AG04450 (cell line): ENCODE measurements at places on chromosomes 7 and 10.

DNA sequence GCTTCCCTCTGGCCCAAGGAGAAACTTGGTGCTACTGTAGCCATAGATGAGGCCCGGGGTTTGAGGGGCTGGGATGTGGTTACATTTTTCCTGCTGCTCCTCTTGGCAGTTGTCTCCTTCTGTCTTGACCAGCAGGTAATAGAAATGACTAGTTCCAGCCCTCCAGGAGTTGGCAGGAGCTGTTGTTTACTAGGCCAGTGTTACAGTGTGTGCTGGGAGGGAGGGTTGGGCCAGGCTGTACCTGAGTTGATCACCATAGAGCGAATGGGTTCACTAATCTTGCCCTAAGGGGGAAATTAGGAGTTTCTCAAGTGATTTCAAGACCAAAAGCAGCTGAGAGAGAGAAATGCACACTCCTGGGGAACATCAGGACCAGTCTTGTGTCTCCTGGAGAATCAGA lies 34.9 kb downstream of the PAX2 start:
- no peak for DNase-seq

- no peak for DNase-seq
These were observed 213.9 kb downstream of the NSUN6 start for GRCh38 chr10:18437486-18437885.

DNA sequence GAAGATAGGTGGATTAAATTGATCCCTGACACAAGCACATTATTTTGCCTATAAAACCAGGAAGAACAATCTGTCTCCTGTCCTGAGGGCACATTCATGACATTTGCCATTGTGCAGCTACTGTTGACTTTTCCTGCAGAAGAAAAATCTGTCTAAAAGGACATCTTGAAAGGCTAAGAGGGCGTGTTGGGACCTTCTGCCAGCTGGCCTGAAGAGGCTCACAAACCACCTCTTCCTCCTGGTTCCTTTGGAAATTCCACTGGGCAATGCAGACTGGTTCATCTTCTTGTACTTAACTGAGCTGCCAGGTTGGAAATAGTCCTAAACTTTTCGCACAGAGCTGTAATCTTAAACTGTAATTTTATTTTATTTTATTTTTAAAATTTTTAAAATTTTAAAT lies 35.7 kb upstream of the PIP start:
- DNase-seq: no peak

DNA sequence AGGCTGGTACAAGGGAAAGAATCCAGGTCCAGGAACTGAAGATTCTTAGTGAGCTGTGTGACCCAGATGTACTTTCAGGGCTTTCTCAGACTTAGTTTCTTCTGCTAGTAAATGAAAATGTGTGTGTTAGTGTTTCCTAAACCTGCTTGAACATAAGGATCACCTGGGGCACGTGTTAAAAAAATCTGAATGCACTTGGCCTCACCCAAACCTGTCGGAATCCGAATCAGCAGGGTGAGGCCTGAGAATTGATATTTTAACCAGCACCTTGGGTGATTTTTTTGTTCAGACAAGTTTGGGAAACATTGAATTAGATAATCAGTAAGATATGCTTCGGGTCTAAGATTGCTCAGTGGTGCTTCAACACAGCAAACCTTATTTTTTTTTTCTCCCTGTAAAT lies 59.7 kb downstream of the ZNF365 start:
- DNase-seq: no peak

- DNase-seq: no peak
These were observed 150.9 kb downstream of the RGS10 start for GRCh38 chr10:119391440-119392251.

- DNase-seq: no peak
These were observed 83.0 kb upstream of the NPSR1 start for GRCh38 chr7:34575006-34575405.

- no peak for DNase-seq
These were observed 27.7 kb upstream of the SEPHS1 start for GRCh38 chr10:13375791-13376190.

DNA sequence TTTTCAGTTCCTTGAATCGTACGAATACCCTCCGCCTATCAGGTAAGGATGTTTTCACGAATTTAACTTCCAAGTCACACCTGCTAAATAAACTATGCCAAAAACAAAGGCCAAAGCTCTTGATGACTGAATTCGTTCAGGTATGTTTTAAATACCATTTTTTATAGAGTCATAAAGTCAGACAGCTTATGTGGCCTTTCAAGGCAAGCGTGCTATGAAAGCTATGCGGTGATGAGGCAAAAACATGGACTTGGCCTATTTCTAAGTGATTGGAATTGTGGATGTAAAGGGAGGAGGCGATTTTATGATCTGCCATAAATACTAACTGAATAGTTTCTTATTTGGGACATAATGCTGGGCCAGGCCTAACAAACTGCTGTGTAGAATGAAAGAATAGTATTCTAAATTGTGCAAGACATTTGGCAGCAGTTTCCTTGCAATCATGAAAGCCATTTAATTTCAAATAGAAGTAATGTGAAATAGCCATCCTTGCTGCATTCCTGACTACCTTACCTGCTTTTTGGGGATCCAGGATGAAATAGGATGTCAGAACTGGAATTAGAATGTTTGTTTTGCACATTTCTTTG lies 14.0 kb downstream of the SLC39A12 start:
- DNase-seq: no peak

DNA sequence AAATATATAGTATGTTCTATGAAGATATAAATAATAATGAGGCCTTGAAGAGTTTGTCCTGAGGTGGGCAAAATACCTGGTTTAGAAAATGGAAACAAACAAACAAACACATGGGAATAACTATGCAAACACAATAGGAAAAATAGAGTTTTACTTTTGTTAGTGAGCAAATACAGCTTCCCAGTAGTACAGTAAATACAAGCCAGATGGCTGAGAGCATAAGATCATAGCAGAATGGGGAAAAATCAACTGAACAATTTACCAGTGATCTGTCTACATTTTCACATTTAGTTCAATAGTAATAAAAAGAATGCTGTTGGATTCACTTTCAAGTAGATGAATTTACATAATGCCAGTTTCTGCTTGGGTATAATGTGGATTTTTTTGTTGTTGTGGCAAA lies 45.1 kb downstream of the ADD3 start:
- no peak for DNase-seq

DNA sequence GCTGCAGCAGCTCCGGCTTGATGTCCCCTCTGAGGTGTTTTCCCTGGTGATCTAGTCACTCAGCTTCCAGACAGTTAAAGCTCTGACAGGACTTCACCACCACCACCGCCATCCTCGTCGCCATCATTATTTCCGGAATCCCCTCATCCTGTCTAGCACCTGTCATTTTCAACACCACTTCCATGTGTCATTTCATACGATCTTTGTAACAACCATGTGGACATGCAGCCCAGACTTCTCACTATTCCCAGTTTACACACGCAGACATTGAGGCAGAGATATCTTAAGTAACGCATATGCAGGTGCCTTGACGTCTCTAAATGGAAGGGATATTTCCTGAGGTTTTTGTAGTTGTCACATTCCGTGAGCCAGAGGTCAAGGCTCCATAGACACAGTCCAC lies 530.6 kb upstream of the FOXK1 start:
- no peak for DNase-seq

DNA sequence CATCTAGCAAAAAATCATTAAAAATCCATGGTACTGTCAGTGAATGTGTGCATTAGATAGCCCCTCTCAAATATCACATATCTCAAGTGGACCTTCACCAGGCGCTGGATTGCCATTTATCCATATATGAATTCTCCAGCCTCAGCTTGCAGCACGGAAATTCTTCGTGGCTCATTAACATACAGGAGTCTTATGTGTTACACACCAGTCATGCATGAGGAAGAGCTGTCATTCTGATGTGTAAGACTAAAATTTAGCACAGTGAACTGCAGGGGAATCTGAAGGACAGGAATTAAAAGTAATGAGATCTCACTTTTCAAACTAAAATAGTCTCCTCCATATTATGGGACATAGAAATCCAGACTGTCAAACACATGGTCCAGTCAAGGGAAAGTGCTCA lies 542.4 kb upstream of the DPP6 start:
- no peak for DNase-seq

DNA sequence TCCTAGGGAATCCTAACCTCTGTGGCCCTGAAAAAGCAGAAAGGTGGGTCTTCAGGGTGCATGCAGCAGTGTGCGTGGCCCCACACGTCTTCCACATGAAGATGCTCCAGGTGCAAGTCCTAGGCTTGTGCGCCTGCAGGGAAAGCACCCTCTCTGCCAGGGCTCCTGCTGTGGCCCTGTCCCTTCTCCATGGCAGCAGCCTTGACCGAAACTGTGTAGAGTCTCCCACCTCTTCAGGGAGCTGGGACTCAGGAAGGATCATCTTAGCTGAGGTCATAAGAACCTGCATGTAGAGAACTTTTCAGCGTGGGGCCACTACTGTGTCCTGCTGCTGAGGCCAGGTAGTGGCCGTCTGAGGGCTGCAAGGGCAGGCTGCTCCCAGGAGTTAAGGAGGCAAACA lies 6.3 kb upstream of the CSGALNACT2 start:
- DNase-seq: no peak
